ENCODE measurements at places on chromosomes 3 and 15.
A peak's percentile ranks its signal among the peaks of the same experiment; 100 is the strongest.

DNA sequence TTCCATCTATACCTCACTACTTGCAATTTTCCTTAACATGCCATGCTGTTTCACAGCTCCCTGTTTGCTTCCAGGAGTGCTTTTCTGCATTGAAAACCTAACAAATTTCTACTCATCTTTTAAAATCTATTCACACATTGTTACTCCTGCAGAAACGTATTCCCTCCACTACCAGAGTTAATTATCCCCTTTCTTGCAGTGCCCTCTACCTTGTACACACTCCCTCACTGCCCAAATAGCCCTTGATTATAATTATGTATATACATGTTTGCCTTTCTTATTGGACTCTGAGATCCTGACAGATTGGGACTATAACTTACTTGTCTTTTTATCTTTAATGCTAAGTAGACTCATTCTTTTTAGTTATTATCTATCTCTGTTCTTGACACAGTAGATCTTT is 325.0 kb downstream of the OXSM start:
- DNase-seq: no peak

- DNase-seq: peak; percentile 84
Measured at GRCh38 chr15:75758071-75758872, 45.6 kb upstream of the CSPG4 start.

GRCh38 chr15:29048011-29048410 is 162.2 kb downstream of the APBA2 start:
- no peak for DNase-seq

DNA sequence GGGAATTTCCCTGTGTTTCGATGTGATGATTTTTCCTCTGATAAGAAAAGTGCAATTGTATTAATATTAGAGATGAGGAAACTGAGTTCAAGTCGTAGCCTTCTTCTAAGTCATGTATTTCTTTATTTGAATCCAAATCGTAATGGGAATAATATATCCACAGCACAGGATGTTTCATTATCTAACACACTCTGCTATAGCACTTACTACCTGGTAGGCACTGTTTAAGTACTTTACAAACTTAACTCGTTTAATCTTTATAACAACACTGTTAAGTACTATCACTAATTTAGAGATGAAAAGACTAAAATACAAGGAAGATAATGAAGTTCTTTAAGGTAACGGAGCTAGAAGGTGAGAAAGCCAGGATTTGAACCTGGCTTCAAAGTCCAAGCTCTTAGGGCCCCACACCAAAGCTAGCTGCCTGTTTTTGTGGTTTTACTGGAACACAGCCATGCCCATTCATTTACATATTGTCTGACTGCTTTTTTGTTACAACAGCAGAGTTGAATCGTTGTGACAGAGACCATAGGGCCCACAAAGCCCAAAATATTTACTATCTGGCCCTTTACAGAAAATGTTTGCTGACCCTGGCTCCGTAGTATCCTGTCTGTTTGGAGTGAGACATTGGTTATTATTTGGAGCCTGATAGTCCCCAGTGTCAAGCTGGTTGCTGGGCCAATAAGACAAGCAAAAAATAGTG is 9.6 kb upstream of the ATP13A3 start:
- DNase-seq: peak; percentile 4
